Karpas-422 (cell line): ENCODE measurements at places on chromosomes 4 and X.

DNA sequence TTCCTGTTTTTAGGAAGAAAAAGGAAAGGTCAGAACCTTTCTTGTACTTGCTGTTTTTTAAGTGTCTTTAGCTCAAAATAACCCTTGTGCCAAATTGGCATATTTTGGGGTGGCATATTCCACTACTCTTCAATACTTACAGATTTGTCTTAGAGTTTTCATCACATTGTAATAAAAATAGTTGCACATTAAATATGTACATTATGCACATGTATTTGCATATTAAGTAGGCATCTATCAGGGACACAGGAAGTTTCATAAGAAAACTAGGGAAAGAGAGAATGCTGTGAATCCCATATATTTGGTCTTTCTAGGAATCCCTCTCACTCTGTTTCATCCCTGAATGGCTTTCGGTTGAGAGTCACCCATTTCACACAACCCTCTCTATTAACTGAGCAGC lies 139.6 kb downstream of the LARP7 start:
- no peak overlapping the region for H3K4me3 ChIP-seq
- no peaks in the 10 kb centered on the region for H3K27me3 ChIP-seq
- no peak overlapping the region for H3K27ac ChIP-seq
- no peaks in the 10 kb centered on the region for H3K36me3 ChIP-seq
- no peaks in the 10 kb centered on the region for H3K4me1 ChIP-seq

DNA sequence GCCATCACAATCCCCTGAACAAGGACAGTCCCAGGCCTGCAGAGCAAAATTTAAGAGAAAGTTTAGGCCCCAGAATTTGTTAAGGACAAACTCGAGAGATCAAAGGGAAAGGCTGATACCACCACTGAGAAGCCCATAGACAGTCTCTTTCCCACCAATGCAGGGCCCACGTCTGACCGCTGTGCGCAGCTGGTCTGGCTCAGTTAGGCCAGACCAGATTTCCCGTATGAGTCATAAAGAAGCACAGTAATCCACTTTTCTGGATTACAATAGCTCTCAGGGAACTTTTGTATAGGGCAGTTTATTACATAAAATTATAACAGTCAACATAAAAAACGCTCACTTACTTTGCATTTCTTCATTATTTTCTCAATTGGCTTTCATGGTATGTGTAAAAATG lies 259.5 kb downstream of the RCHY1 start:
- H3K4me1 ChIP-seq: peaks cover 12% of the 10 kb centered on the region
- H3K4me3 ChIP-seq: no peak overlapping the region
- no peaks in the 10 kb centered on the region for H3K27me3 ChIP-seq
- no peak for DNase-seq
- no peaks in the 10 kb centered on the region for H3K36me3 ChIP-seq

GRCh38 chrX:105694839-105695238 lies 127.5 kb upstream of the NRK start:
- no peak overlapping the region for H3K27ac ChIP-seq
- no peaks in the 10 kb centered on the region for H3K4me1 ChIP-seq
- no peak overlapping the region for H3K4me3 ChIP-seq
- no peaks in the 10 kb centered on the region for H3K27me3 ChIP-seq

DNA sequence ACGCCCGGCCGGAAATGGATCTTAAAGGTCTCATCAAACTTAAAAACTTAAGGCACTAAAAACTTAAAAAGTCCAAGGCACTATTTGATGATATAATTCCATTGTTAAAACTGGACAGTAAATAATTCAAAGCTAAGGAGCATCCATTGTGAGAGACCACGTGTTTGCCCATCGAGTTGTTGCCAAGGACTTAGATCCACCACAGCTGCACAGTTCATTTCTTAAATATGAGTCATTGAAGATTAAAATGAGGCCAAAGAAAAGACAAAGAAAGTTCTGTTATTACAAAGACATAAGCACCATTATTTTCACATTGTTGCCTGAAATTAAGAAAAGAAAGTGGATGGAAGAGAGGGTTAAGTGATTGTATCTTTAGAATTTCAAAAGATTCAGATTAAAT lies 411.5 kb upstream of the FTHL17 start:
- DNase-seq: no peak
- no peaks in the 10 kb centered on the region for H3K27me3 ChIP-seq
- H3K4me1 ChIP-seq: no peaks in the 10 kb centered on the region
- no peak overlapping the region for H3K27ac ChIP-seq
- no peak overlapping the region for H3K4me3 ChIP-seq

GRCh38 chrX:15825936-15826335 lies 28.7 kb downstream of the AP1S2 start:
- DNase-seq: no peak
- H3K27me3 ChIP-seq: no peaks in the 10 kb centered on the region
- no peak overlapping the region for H3K27ac ChIP-seq
- H3K4me3 ChIP-seq: no peak overlapping the region
- H3K4me1 ChIP-seq: peaks cover 7% of the 10 kb centered on the region

GRCh38 chr4:40199179-40199670 lies 2.4 kb downstream of the RHOH start:
- H3K4me1 ChIP-seq: peaks cover 78% of the 10 kb centered on the region
- peak; percentile 81 for DNase-seq
- H3K27me3 ChIP-seq: no peaks in the 10 kb centered on the region
- H3K36me3 ChIP-seq: peaks cover 9% of the 10 kb centered on the region; the same call in 1 of the 2 replicates
- H3K27ac ChIP-seq: peak overlapping the region; percentile 98
